ENCODE measurements at places on chromosomes 1 and 21.

GRCh38 chr21:43707462-43707861 lies 11.5 kb upstream of the PDXK start:
- no peak for DNase-seq

DNA sequence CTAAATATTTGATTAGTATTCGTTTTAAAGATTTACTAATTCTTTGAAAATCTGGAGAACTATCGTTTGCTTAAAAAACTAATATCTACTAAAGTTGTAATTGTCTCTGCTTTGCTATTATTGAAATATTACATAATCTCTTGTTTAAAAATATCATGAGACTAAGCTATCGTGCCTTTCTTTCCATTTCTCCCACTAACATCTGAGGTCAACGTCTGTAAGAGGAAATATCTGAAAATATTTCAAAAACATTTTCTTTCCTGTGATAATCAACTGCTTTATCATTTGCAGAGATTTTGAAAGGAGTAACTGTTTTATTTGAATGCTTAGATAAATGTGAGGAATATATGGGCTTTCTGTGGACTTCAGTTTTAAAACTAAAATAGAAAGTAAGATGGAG lies 694.1 kb downstream of the USP25 start:
- DNase-seq = no peak

- no peak for DNase-seq
These were observed 352.3 kb downstream of the RYR2 start for GRCh38 chr1:237394281-237394680.

GRCh38 chr21:44871576-44872269 lies 1.8 kb downstream of the PTTG1IP start:
- peak; percentile 80 for DNase-seq

GRCh38 chr1:30745156-30745833 lies 12.3 kb downstream of the LAPTM5 start:
- no peak for DNase-seq

DNA sequence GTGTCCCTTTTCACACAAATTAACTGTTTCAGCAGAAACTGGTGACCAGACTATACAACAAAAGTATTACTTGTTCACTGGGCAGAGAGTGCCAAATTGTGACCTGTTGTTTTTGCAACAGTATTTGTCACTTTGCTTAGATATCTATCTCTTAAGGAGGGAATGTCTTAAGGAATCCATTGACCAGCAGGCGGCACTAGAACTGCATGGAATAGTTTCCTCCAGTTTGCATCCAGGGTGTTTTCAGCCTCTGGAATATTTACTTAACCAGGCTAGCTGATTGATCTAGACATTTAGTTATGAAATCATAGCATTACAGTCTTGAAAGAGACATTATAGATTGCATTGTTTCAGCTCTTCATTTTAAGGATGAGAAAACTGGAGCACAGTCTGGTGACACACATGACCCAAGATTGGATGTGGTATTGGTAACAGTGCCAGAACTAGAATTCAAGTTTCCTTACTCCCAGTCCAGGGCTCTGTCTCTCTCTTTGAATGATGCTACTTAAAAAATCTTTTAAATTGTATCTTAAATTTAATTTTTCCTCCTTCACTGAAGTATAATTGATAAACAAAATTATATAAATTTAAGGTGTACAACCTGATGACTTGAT lies 16.9 kb downstream of the RPTN start:
- peak; percentile 84 for DNase-seq

DNA sequence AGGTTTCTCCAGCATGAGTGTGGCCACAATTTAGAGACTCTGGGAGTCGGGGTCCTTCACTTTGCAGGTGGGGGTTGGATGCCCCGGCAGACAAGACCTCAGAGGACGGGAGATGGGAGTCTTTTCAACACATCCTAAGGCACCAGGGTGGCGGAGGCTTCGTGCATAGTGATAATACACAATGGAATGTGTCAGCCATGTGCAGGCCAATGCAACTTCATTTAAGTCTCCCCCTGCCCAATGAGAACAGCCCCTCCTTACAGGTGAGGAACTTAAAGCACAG lies 75.9 kb upstream of the IFFO2 start:
- no peak for DNase-seq

- no peak for DNase-seq
These were observed 412.3 kb upstream of the ESRRG start for GRCh38 chr1:217135569-217135915.

GRCh38 chr1:213274140-213274539 lies 223.1 kb downstream of the RPS6KC1 start:
- no peak for DNase-seq

DNA sequence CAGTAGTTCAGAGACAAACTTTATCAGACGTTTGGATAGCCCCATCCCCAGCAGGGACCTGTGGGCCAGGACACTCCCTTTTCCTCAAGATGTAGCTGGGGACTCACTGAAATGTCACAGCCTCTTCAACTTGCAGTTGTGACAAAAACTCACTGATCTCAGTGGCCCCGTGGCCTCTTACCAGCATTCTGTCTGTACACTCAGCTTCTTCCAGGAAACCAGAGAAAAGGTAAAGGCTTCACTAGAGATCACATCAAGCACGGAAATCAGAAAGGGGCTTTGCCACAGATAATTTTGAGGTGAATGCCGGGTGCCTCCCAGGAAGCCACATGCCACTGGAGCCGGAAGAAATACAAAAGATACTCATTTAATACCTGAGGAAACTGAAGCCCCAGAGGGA lies 122.2 kb downstream of the CCDC185 start:
- no peak for DNase-seq

DNA sequence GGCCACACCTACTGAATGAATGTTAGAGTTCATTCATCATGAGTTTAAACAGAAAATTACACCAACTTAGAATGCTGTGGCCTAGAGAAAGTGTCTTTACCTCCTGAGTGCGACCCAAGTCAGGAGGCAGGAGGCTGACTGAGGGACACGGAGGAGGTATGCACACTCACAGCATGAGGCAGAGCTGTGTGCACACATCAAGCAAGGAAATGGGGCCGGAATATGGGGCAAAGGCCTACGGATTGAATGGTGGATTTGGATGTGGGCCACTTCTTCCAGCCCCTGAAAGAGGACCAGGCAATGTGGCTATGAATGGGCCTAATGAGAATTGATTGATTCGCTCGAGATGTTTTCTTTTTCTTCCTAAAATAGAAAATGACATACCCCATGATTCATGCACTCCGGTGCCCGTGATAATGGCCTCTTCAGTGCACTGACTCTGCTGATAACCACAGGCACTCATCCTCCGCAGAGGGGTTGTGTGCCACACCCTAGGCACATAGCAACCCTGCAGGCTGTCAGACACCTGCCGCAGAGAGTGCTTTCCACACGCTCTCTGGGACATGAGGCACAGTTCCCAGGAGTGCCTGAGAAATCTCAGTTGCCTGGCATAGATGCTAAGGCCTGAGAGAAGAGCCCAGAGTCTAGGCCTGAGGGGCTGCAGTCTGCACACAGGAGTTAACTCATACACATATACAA lies 155.5 kb downstream of the GLUL start:
- no peak for DNase-seq

DNA sequence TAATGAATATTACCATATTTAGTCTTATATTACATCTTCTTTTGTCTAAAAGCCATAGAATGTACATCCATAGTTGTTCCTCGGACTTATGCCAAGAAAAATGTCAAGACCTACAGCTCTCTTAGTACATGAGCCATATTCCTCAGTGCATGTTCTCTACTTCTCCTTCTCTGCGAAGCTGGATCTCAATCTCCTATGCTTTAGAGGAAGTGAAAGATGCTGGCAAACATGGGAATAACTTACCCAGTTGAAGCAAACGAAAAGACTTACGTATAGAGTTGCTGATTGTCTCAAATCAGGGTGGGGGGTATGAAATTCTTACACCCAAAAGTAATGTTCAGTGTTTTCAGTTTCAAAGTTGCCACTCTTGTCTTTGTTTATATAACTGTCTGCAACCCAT lies 32.7 kb downstream of the OR13G1 start:
- DNase-seq = no peak

All from ELR (cell line).